Natural killer cell treated with Interleukin-12 subunit alpha and Interleukin-12 subunit beta and Interleukin-15 and Interleukin-18, amount 100 ng/mL, for 72 hours (primary cell): ENCODE measurements at places on chromosomes 16 and 17. TPM values are rescaled to one million over a fixed set of nuclear protein-coding genes. Genes with fewer than 3 reads are reported as not detected.

- no peak overlapping the region for H3K4me3 ChIP-seq
- peaks cover 3% of the 10 kb centered on the region for H3K4me1 ChIP-seq
- no peak overlapping the region for H3K27ac ChIP-seq
Observed at GRCh38 chr17:1073241-1073962, 76.5 kb downstream of the TIMM22 start.

ATP2A1 gene
- total RNA-seq = 5.0 TPM

ACSM3 gene
- 1.5 TPM for total RNA-seq

DNA sequence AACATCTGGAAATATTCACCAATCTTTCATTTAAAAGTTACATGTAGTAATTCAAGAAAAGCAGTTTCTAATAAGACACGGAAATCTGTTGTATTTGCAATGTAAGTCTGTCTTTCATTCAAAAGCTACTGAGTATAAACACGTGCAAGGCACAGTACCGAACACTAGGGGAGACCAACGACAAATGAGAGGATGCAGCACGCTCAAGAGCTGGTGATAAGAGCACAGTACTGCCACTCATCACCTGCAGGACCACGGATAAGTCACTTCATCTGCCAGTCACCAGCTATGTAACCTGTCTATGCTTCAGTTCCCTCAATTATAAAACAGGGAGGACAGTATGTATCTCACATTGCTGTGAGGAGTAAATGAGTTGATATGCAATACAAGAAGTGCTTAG lies 67.1 kb downstream of the CLEC18A start:
- no peaks in the 10 kb centered on the region for H3K27me3 ChIP-seq
- H3K36me3 ChIP-seq = peaks cover 15% of the 10 kb centered on the region
- no peak for DNase-seq
- H3K27ac ChIP-seq = no peak overlapping the region
- H3K4me3 ChIP-seq = no peak overlapping the region

DNA sequence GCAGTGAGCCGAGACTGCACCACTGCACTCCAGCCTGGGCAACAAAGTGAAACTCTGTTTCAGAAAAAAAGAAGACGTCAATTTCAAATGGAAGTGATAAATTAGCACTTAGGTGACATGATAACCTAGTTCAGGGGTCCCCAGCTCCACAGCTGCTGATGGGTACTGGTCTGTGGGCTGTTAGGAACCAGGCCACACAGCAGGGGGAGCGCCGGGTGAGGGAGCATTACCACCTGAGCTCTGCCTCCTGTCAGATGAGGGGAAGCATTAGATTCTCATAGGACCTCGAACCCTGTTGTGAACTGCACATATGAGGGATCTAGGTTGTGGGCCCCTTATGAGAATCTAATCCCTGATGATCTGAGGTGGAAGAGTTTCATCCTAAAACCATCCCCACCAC lies 253.0 kb downstream of the FOXL1 start:
- no peak overlapping the region for H3K4me3 ChIP-seq
- DNase-seq = peak; percentile 35
- H3K4me1 ChIP-seq = peaks cover 10% of the 10 kb centered on the region
- peaks cover 44% of the 10 kb centered on the region for H3K27me3 ChIP-seq
